ENCODE measurements at places on chromosomes 6 and 20. TPM values are rescaled to one million over a fixed set of nuclear protein-coding genes. Genes with fewer than 3 reads are reported as not detected.

Gene RIPPLY2
- not detected for total RNA-seq

- no peak for DNase-seq
These were observed 5.9 kb upstream of the CST3 start for GRCh38 chr20:23643659-23644058.

GRCh38 chr6:9634776-9635175, 780.1 kb downstream of the TFAP2A start:
- no peak for DNase-seq

Gene TIAM2
- total RNA-seq, result 10.6 TPM

Gene PSORS1C1
- total RNA-seq, result 4.7 TPM

DNA sequence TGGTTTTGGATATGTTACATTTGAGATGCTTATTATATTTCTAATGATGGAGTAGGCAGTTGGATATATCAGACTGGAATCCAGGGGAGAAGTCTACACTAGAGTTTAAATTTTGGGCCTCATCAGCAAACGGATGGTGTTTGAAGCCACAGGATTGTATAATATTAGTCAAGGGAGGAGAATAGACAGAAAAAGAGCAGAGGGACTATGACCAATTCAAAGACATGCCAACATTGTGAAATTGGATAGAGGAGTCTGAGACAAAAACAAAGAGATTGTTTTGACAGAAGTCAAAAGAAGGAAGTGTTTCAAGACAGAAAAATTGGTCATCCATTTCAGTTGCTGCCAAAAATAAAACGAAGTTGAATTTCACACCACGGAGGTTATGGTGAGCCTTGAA, 66.5 kb downstream of the NOX3 start:
- no peak for DNase-seq

- DNase-seq, result peak; percentile 79
These were observed 626.1 kb downstream of the DHX35 start for GRCh38 chr20:39588148-39588757.

GRCh38 chr6:37858363-37858762, 38.8 kb downstream of the ZFAND3 start:
- DNase-seq, result peak; percentile 29

GRCh38 chr6:41545247-41545702, 906 bp upstream of the FOXP4 start:
- no peak for DNase-seq

GRCh38 chr6:4814987-4815386, 38.8 kb downstream of the CDYL start:
- DNase-seq, result no peak

DNA sequence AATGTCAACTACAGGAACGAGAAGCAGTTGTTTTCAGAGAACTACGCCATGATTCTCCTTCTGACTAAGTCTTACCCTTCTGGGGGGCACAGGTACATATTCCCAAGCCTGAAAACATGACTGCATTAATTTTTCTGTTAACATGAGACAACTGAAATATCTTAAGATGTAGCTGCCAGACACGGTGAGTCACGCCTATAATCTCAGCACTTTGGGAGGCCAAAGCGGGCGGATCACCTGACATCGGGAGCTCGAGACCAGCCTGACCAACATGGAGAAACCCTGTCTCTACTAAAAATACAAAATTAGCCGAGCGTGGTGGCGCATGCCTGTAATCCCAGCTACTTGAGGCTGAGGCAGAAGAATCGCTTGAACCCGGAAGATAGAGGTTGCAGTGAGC, 21.7 kb downstream of the TBC1D20 start:
- no peak for DNase-seq

DNA sequence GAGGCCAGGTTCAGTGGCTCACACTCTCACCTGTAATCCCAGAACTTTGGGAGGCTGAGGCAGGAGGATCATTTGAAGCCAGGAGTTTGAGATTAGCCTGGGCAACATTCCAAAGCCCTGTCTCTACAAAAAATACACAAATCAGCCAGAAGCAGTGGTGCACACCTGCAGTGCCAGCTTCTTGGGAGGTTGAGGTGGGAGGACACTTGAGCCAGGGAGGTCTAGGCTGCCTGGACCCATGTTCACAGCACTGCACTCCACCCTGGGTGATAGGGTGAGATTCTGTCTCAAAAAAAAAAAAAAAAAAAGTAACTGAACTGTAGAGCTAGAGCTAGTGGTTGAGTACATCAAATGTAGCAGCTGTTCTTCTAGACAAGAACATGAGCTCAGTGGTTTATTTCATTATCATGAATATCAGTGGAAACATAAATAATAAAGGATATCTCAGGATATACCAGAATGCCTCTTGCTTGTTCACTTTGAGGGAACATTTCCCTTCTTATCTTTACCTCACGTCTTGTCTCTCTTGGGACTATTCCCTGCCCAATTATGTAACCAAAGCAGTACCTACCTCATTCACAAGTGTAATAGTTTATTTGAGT, 17.6 kb downstream of the NANP start:
- no peak for DNase-seq

Gene FABP7
- not detected for total RNA-seq

DNA sequence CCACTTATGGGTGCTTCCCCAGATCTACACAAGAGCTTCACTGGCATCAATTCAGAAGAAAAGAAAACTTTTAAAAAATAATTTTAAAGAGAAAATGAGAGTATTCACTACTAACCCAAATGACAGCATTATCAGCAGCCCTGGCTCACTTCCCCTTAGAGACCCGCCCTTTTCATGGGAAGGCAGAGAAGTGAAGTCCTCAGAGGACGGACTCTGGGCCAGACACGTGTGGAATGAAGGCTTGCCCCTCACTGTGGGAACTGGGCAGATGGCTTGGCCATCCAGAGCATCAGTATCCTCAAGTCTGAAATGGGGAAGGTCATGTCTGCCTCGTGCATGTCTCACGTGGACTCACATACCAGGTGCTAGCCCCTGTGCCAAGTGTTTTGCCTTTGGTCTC, 63.5 kb downstream of the JAG1 start:
- no peak for DNase-seq

DNA sequence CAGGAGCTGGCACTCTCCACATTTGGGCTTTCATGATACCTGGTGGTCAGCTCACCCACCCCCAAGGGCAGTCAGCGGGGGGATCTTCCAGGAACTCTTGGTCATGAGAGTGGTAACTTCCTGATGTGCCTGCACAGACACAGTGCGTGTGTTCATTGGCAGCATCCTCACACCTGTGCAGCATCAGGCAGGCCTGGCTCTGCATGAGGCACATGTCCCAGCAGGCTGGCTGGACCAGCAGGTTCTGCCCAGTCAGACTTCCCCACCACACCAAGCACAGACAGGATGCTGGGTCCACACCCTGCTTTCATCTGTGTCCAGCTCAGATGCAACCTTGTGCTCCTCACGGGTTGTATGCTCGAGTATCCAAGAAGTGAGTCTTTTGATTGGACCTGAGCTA, 15.7 kb upstream of the UNC93A start:
- DNase-seq, result no peak

- DNase-seq, result no peak
These were observed 1294.9 kb upstream of the CITED2 start for GRCh38 chr6:140669321-140669720.

DNA sequence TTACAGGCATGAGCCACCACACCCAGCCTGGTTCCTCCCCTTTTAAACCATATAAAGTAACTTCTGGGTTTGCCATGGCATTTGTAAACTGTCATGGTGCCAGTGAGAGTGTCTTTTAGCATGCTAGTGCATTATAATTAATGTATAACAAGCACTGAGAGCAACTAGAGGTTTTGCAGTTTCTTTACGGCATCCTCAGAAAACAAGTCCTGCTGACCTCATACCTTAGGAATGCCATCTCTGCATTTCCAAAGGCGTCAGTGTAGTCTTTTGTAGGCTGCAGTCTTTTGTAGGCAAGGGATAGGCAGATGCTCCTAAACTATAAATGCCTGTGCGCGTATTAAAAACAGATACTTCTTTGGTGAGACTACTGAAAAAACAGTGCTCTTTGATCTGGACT, 75.0 kb upstream of the EZR start:
- DNase-seq, result peak; percentile 51

DNA sequence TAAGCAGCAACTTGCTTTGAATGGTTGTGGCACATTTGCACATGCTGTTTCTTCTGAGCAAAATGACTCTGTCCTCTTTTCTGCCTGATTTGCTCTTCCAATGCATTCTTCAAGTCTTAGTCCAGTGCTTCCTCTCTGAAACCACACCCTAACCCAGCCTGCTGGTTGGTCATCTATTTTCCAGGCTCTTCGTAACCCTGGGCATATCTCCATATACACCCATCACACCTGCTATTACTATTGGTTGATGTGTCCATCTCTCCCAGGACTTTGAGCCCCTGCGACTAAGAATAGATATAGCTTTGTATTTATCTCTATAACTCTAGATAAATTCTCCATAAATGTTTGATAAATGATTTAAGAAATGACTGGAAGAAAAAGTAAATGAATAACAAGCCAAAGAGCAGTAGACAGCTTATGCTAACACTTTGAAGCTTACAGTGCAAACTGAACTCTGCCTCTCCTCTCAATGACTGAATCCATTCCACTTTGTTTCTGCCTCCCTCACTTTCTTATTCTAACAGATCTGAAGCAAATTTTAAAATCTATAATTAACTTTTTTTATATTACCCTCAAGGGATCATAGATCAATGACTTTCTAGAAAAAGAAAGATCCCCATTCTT, 59.7 kb upstream of the NT5E start:
- DNase-seq, result no peak

GRCh38 chr6:148263010-148263409, 79.6 kb upstream of the SASH1 start:
- DNase-seq, result no peak

DNA sequence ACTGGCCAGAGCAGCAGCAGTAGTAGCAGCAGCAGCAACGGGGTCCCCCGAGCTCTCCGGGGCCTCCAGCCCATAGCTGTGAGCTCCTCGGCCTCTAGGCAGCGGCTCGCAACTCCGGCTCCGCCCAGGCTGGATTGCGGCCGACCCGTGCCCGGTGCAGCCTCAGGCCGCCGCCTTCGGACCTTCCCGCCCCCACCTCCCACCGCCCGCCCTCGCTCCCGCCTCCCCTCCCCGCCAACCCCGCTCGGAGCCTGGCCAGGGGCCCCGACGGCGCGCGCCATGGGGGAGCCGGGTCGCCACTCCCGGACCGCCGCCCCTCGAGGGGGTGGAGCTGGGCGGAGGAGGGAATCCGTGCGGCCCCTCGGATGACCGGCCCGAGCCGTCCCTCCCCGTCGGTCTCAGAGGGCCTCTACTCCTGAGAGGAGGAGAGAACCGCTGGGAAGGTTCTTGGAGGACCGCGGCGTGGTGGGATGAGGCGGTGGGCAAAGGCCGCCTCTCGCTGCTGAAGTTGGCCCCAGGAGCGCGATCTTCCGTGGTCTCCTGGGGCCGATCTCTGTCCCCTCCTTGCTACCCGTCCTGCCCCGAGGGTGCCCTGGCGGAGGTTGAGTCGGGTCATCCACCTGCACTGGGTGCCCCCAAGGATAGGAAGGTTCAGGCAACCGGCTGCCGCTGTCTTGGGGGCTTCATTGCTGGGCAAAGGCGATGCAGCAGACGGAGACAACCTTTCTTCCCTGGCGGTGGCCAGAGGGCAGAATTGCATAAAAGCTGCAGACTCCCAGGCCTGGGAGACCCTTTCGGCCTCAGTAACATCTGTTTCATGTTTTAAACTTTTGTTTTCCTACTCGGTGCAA, at the start of gene ADAM33:
ADAM33 (minus strand) TSS at position 80 of the 851 bp plus-strand sequence; CDS start at position 74, 6 bp downstream.
- no peak for DNase-seq

DNA sequence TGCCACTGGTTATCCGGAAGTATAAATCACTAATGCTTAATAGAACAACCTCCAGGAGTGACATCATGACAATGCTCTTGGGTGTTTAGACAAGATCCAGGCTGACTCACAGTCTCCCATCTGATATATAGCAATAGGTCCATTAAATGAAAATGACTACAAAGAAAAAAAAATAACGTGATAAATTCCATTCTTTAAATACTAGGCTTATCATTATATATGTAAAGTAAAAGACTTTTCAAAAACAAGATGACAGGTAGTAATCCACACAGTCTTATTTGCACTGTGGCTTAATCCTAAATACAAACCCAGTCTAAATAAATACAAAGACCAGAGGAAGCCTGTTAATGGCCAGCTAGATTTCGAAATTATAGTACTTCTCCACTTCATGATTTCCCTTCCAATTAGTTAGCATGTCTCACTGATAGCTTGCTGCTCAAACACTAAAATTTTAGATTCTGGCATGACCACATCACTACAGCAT, 149.1 kb upstream of the BEND3 start:
- peak; percentile 86 for DNase-seq

Gene VSTM2L
- total RNA-seq, result 0.51 TPM

- DNase-seq, result no peak
These were observed 348.8 kb upstream of the PLCB4 start for GRCh38 chr20:8720089-8720488.

DNA sequence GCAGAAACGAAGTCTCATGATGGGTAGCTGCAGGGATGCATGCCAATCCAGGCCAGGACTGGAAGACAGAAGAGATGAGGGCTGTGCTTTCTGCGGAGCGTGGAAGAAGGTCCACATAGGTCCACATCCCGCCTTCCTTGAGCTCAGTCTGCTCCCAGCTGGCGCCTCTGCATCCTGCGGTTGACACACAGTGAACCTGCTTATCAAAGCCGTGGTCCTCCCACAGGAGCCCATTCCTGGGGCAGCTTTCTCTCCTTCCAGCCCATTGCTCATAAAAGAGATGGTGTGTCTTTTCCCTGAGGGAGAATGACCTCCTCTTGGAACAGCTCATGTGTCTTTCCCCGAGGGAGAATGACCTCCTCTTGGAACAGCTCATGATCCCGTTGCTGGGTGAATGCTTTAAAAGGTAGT, 225.4 kb downstream of the CDH4 start:
- DNase-seq, result no peak

DNA sequence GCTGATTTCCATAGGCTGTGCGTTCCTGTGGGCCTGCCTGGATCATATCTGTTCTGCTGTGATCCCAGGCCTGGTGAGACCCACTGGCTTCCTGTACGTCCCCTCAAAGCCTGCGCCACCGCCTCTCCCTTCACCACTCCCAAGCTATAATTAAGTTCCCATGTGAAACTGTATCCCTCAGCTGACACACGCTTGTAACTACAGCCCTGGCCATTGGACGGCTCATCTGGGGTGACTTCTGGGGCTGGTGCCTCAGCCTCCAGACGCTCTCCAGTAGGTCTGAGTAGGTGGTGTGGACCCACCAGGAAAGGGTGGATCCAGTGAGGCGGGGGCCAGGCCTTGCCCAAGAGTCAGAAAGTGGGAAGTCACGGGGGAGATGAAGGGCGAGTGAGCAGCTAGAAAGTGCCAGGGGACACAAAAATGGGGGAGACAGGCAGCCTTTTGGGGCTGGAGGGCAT, 21.0 kb downstream of the PPARD start:
- DNase-seq, result no peak

Gene SCRT2
- not detected for total RNA-seq

Gene TBX18
- 0.68 TPM for total RNA-seq

GRCh38 chr20:22977047-22977785, 57.9 kb upstream of the SSTR4 start:
- no peak for DNase-seq

Gene VARS2
- total RNA-seq, result 11.7 TPM

Gene RTN4IP1
- 5.4 TPM for total RNA-seq

Gene CTAGE9
- total RNA-seq, result not detected

DNA sequence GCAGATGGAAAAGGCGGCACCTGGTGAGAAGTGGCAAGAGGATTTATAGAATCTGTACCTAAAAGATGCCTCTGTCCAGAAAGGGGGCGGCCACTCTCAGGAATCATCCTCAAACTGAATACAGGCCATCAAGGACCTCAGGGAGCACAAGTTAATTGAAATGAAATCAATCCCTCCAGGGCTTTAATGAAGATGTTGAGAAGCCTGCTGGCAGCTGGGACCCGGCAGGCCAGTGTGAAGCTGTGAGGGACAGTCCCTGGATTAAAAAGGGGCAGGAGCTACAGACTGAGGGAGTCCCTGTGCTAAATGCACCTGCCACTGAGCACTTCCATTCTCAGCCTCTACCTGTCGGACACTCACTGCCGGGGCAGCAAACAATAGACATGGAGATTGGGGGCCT, 107.7 kb upstream of the GGTLC1 start:
- no peak for DNase-seq

All from dermis blood vessel endothelial cell (primary cell).